ENCODE measurements at places on chromosomes 3 and 15.

- DNase-seq, result no peak
Measured at GRCh38 chr3:25056803-25057351, 371.2 kb upstream of the RARB start.

DNA sequence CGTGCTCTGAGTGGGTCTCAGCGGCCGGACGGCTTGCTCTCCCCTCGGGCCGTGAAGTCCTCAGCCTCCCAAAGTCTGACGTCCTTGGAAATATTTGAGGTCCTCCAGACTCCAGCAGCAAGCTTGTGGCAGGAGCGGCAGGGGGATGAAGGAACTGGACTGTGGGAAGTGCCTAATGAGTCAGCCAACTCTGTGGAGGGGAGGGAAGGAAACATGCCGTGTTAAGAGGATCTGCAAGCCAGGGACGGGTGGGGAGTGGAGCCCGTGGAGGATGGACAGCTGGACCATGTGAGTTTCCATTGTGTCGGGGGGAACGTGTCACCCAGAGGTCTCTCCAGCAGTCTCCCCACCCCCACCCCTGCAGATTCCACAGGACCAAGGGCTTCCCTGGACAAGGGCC lies 39.4 kb upstream of the IDH2 start:
- DNase-seq, result no peak

DNA sequence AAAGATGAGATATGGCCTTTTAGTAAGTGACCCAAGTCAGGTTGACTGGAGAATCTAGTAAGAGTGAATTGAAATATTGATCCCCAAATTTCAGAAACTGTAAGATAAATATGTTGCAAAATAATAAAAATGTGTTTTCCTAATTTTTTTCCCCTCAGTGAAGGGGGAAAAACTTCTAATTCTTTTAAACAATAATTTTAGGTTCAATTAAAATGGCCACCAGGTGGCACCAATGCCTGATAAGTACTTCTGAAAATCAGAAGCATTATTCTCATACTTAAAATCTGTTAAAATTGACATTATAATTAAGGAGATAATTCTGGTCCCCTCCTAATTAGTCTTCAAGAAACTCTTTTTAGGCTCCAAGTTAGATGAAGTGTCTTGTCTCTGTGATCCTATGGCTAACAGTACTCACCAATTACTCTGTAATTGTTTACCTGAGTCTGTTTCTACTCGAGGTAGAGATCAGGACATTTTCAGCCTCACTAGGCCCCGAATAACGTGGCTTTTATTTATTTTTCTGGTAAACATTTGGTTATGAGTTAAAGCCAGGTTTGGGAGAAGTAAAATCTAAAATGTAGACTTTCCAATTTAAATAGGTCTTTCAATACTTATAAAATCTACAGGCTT lies 52.6 kb downstream of the NMD3 start:
- no peak for DNase-seq

DNA sequence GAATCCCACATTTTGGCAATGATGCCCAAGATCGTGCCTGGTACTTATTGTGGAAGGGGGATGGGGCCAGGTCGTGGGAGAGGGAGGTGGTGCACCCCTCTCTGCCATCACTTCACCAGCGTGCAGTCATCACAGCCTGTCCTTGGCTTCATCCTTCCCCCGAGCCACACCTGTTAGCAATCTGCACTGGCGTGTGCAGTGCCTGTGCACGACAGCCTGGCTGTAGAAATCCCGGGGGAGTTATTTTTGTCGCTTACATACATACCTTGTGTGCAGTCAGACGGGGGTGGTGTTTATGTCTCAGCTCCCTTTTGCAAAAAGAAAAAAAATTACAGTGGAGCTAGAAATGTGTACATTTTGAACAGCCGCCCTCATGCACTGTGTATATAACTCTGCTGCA lies 216.0 kb downstream of the TLE3 start:
- no peak for DNase-seq

DNA sequence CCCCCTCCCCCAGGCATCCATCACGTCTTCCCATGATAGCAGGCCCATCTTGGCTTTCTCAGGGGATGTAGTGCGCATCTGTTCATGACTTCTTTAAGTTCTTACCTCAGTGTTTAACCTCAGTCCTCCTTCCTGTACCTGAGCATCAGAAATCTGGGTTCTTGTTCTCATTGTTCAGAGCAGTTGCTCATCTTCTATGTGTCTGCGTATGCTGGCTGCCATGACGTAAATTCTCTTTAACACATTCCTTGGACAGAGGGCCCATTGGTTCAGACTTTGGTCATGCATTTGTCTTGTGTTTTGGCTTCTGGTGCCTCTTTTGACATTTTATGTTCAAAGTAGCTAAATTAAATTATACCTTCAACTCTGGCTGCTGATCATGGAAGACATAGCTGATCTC lies 227.3 kb downstream of the CACNA2D3 start:
- DNase-seq, result no peak

- DNase-seq, result no peak
Measured at GRCh38 chr3:115704661-115705338, 81.5 kb downstream of the GAP43 start.

- DNase-seq, result no peak
Measured at GRCh38 chr3:39147711-39148434, 5.5 kb downstream of the CSRNP1 start.

- no peak for DNase-seq
Measured at GRCh38 chr3:99645277-99646106, 7.1 kb downstream of the COL8A1 start.

- DNase-seq, result no peak
Measured at GRCh38 chr3:123143669-123144411, 57.9 kb upstream of the SEC22A start.

DNA sequence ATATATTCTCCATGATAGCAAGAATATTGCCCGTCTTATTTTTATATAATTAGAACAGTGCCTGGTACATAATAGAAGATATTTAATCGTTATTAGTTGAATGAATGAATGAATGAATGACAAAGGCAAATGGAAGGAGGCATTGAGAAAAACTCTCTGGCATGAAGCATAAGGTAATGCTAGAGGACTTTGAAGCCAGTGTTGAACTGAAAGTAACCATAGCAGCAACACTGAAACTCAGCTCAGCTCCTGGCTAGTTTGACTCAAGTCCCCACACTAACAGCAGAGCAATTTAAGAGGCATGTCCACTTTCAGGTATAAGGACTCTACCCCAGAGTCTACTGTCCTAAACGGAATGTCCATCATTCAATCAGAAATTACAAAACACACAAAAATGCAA lies 227.0 kb downstream of the CPNE4 start:
- DNase-seq, result no peak

GRCh38 chr3:58307639-58308215 lies 1.4 kb downstream of the HTD2 start:
- no peak for DNase-seq

- peak; percentile 79 for DNase-seq
Measured at GRCh38 chr3:126067959-126068358, 16.0 kb downstream of the SLC41A3 start.

DNA sequence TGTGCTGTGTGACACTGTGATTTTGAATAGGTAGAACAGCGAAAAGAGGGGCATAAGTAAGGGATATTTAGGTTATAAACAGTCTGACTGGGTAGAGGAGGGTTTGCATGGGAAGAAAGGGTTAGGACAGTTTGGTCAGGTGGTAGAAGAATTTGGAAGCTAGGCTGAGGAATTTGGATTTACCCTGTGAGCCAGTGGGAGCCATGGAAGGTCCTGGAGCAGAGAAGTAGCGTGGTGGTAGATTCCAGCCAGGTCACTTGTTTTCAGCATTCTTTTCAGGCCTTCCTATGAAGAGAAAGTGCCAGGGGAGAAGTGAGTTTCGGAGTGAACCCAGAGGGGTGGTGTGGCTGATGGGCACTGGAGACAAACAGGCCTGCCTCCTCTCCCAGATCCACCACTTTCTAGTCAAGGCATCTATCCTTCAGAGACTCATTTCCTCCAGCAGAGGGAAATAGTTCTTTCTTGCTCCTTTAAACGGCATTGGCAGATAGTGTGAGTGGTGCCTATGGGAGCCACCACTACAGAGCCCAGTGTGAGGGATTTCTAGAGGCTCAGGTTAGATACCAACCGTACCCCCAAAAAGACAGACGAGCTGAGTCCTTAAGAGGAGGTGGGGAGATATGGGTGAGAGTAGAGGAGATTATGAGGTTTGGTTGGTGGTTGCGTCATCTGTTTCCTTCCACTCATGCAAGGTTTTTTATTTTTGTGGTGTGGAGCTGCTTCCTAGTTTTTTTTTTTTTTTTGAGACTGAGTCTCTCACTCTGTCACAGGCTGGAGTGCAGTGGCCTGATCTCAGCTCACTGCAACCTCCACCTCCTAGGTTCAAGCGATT lies 21.2 kb downstream of the PXK start:
- DNase-seq, result no peak

All from osteocyte (in vitro differentiated cells).